ENCODE measurements at places on chromosomes 3 and 15.

- H3K36me3 ChIP-seq = peaks cover 5% of the 10 kb centered on the region
- H3K27me3 ChIP-seq = peaks cover 2% of the 10 kb centered on the region
- peak overlapping the region; percentile 64 for H3K27ac ChIP-seq
Observed at GRCh38 chr15:64389036-64389435, 1.4 kb downstream of the TRIP4 start.

- no peaks in the 10 kb centered on the region for H3K4me1 ChIP-seq
- no peaks in the 10 kb centered on the region for H3K27me3 ChIP-seq
- no peak for DNase-seq
- H3K36me3 ChIP-seq = no peaks in the 10 kb centered on the region
Observed at GRCh38 chr3:80668100-80668499, 900.3 kb upstream of the ROBO1 start.

DNA sequence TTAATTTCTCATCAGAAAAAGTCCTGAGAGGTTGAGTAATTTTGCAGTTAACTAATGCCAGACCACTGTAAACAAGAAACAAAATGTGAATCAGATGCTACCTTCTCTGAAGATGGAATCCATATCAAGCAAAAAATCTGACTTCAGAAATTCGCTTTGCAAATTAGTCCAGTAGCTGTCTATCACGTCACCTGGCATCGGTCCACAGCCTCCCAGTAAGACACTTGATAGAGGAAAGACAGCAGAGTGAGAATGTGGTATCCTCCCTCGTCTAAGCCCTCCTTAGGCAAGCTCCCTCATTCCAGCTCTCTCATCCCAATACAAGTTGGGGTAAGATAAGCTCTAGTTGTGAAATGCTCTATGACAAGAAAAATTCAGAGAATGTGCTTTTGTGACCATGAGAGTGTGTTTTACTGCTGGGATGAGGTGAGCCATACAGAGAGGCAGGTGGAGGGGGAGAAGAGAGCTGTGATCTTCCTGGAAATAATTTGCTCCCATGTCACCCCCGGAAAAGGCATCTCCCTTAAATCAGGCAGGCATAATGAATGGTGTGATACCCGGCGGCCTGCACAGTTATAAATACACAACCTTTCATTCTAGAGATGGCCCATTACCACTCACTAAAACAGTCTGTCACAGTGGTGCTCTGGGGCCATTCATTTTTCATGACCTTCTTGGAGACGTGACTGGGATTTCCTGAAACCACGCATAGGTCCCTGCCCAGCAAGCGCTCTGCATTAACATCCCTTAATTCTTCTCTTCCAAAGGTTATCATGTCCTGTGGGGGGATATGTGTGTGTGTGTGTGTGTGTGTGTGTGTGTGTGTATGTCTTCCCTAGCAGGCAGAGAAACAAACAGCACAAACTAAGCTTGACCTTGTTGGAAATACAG lies 602.0 kb upstream of the KCNMB2 start:
- no peak for DNase-seq
- H3K4me1 ChIP-seq = no peaks in the 10 kb centered on the region
- H3K36me3 ChIP-seq = no peaks in the 10 kb centered on the region
- no peak overlapping the region for H3K27ac ChIP-seq

GRCh38 chr15:43214592-43215295 lies 6.1 kb downstream of the EPB42 start:
- H3K4me1 ChIP-seq = peaks cover 7% of the 10 kb centered on the region
- no peak overlapping the region for H3K4me3 ChIP-seq
- peaks cover 1% of the 10 kb centered on the region for H3K27me3 ChIP-seq

GRCh38 chr3:71726146-71726545 lies 944 bp upstream of the EIF4E3 start:
- H3K4me1 ChIP-seq = peaks cover 59% of the 10 kb centered on the region
- H3K27me3 ChIP-seq = peaks cover 10% of the 10 kb centered on the region
- peak overlapping the region; percentile 94 for H3K27ac ChIP-seq
- peak; percentile 31 for DNase-seq
- peak overlapping the region; percentile 90 for H3K4me3 ChIP-seq

DNA sequence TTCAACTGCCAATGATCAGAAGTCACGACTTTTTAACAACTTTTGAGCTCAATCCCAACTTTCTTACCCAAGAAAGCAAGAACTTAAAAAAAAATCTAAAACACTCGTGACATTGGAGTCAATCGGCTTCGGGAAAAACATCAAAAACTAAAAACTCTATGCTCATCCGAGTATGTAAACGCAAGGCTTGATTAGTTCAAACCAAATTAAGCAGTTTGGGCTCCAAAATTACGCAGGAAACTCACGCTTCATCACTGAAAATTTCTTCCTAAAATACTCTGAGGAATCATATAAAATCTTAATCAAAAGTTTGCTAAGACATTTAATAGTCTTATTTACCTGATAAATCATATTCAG lies 1.6 kb downstream of the TRA2B start:
- peaks cover 58% of the 10 kb centered on the region for H3K4me1 ChIP-seq
- H3K27ac ChIP-seq = peak overlapping the region; percentile 100
- peak overlapping the region; percentile 100 for H3K4me3 ChIP-seq
- no peak for DNase-seq

DNA sequence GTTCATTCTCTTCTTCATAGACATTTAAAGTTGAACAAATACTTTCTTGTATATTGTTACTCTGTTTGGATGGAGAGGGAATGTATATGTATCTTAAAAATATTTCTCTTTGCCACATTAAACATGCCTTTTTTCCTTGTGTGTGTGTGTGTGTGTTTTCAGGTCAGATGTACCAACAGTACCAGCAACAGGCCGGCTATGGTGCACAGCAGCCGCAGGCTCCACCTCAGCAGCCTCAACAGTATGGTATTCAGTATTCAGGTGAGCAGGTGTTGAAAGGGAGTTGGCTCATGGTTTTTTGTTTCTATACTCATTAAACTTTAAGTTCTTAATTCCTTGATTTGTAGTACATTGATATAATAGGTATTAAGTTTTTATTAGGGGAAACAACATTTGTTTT lies 35.4 kb downstream of the TFG start:
- no peaks in the 10 kb centered on the region for H3K27me3 ChIP-seq
- no peaks in the 10 kb centered on the region for H3K4me1 ChIP-seq
- no peak overlapping the region for H3K4me3 ChIP-seq
- H3K27ac ChIP-seq = no peak overlapping the region
- DNase-seq = no peak
- H3K36me3 ChIP-seq = peaks cover 31% of the 10 kb centered on the region

GRCh38 chr3:183870563-183870962 lies 14.1 kb downstream of the PARL start:
- peaks cover 25% of the 10 kb centered on the region for H3K4me1 ChIP-seq
- H3K36me3 ChIP-seq = peaks cover 9% of the 10 kb centered on the region
- no peak for DNase-seq

GRCh38 chr3:97896547-97896946 lies 74.7 kb downstream of the CRYBG3 start:
- no peak overlapping the region for H3K27ac ChIP-seq
- H3K4me1 ChIP-seq = no peaks in the 10 kb centered on the region
- peaks cover 5% of the 10 kb centered on the region for H3K27me3 ChIP-seq
- no peaks in the 10 kb centered on the region for H3K36me3 ChIP-seq
- DNase-seq = no peak

DNA sequence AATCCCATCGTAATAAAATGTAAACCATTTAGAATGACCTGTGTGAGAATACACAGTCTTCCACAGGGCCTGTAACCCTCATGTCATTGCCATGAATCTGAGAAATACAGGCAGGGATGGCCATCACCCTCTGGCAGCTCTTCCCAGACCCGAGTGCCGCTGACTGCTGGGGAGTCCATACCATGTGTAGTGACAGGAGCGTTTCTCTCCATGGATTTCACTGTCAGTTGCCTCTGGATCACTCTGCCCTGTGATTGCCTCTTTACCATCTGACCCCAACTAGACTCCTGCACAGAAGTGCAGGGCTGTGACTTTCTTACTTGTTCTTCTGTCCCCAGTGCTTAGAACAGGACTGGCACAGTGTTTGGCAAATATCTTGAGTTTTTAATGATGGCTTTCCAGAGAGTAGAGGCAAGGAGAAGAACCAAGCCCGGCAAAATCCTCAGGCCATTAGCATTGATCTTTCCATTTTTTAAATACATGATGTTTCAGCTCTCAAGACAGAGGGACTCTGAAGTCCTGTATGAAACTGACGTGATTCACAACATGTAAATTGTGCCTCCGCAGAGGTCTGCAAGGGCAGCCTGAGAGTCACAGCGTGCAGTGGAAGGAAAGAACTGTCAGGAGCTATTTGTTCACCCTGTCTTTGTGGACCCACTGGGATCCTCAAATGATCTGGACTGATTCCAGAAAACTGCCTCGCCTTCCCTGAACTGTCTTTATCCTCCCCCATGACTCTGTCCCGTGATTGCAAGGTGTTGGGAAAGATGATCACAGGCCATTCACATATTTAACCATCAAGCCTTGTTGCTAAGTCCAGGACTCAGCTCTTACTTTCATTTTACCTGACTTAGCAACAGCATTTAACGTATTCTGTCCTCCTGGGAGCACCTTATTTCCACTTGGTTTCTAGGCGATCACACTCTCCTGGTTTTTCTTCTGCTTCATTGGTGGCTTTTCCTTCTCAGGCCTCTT lies 354.9 kb downstream of the EPHB1 start:
- DNase-seq = no peak
- H3K4me3 ChIP-seq = no peak overlapping the region
- no peaks in the 10 kb centered on the region for H3K36me3 ChIP-seq
- peaks cover 15% of the 10 kb centered on the region for H3K27me3 ChIP-seq
- H3K27ac ChIP-seq = no peak overlapping the region
- H3K4me1 ChIP-seq = no peaks in the 10 kb centered on the region

DNA sequence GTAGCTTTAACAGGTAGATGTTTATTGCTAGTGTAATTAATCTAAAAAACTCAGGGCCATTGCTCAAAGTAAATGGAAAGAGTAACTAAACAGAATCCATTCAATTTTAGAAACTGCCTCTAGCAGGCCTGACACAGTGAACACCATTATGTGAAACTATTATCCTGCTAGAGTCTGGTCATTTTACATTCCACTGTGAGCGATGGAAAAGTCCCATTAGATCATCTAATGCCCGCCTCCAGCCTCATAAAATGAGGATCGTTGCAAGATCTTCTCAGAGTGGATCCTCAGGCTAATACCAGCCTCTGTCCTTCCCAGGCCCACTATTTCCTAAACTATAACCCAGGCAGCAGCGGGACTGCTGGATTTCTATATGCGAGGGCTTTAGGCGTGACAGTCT lies 107.7 kb downstream of the WDR76 start:
- H3K27ac ChIP-seq = no peak overlapping the region
- no peak overlapping the region for H3K4me3 ChIP-seq
- DNase-seq = no peak
- H3K4me1 ChIP-seq = no peaks in the 10 kb centered on the region
- peaks cover 6% of the 10 kb centered on the region for H3K27me3 ChIP-seq
- no peaks in the 10 kb centered on the region for H3K36me3 ChIP-seq

GRCh38 chr15:92418864-92419263 lies 25.2 kb downstream of the ST8SIA2 start:
- no peaks in the 10 kb centered on the region for H3K36me3 ChIP-seq
- no peak for DNase-seq
- peaks cover 5% of the 10 kb centered on the region for H3K27me3 ChIP-seq
- H3K4me1 ChIP-seq = no peaks in the 10 kb centered on the region
- no peak overlapping the region for H3K4me3 ChIP-seq

Data from immature natural killer cell (primary cell).